Stimulated activated CD8-positive, alpha-beta memory T cell treated with anti-CD3 and anti-CD28 coated beads, Interleukin-4, amount 100 ng/mL, for 1 hour (primary cell): ENCODE measurements at places on chromosomes 12 and 14.

DNA sequence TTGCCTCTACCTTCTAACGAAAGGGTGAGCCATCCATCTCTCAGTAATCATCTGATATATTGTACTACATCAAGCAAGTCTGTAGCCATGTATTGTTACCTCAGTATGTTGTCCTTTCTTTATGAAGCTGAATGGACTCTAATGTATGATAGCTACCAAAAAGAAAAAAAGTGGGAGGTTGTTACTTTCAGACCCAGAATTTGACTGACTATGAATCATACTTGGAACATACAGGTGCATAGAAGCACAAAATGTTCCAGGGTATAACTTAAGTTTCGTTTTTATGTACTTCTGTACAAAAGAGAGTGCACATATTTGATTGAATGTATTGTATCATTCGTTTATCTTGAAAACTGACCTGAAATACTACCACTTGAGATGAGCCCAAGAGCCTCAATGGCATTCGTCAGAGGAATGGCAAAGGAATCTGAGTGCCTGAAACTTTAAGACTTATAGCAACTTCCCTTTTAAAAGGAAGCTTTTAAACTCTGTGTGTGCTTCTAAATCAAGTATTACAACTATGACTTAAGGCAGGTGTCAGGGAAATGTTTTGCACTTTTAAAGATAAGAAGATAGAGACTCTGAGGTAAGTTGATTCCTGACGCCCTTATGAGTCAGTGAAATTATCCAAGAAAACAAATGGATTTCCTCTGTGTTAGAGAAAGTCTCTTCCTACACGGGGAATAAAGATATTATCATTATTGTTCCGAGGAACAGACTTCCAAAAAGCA is 951.5 kb downstream of the GALC start:
- DNase-seq: no peak

DNA sequence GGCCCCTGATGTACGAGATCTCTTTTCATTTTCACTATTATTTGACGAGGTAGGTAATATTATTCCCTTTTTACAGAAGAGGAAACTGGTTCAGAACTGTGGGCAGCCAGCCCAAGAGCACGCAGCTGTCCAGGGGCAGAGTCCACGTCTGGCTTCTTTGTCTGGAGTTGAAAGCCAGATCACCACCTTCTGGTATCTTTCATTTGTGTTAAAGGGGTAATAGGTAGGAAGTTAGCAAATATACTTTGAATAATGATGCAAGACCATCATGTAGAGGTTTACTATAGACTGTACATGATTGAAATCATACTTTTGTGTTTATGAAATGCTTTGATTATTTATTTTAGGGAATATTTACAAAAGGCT is 144.1 kb upstream of the AMIGO2 start:
- no peak for DNase-seq

DNA sequence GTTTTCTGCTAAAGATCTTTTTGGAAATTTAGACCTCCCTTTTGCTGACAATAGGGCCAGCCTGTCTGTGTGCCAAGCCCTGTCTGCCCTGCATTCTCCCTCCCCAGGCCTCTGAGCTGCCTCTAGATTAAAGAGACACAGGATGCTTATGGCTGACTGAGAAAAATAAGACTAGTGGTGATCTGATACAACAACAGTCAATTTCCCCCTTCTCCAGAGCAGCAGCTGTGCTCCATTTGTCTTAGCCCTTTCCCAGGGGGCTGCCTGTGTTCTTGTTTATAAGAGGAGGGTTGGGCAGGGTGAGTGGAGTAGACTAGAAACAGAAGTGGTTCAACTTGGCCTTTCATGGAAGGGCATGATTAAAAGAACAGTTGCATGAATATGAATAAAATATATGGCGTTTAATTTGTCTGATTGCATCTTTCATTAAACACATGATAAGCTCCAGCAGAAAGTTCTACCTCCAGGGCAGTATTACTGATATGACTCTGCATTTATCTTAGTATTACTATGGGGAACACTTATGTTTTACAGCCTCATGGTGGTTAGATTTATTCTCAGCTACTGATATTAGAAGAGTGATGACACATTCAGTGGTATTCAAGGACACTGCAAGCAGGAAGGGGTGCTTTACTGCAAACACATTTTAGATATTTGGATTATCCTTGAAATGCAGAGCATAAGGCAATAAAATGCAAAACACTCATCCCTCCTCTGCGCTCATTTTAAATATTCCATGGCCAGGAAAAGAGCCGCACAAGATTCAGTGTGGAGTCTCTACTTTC is 150.2 kb upstream of the CLEC14A start:
- no peak for DNase-seq

GRCh38 chr14:29627137-29627536 is 300.5 kb downstream of the PRKD1 start:
- no peak for DNase-seq

- DNase-seq: no peak
Observed at GRCh38 chr12:121812921-121813896, 9.4 kb downstream of the SETD1B start.

- DNase-seq: no peak
Observed at GRCh38 chr12:112539221-112539620, 120.5 kb downstream of the PTPN11 start.
